ENCODE measurements at places on chromosomes 6 and 20.
A peak's percentile ranks its signal among the peaks of the same experiment; 100 is the strongest.

- DNase-seq: no peak
Observed at GRCh38 chr6:3202999-3203696, 24.3 kb downstream of the TUBB2B start.

GRCh38 chr20:50717974-50718761 is 13.2 kb upstream of the PARD6B start:
- no peak for DNase-seq

- DNase-seq: peak; percentile 71
Observed at GRCh38 chr20:50625986-50626677, 65.2 kb downstream of the RIPOR3 start.

DNA sequence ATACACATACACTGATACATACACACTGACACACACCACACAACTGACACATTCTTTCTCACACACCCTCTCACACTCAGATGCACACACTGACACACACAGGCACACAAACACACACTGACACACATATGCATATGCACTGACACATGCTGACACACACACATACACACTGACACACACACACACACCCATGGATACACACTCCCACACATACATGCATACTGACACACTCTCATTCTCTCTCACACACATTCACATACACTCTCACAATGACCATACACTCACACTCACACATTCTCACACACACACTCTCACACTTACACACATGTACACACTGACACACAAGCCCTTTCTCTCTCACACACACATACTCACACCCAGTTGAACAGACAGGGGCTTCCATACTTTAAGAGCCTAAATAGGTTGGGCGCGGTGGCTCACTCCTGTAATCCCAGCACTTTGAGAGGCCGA is 236.4 kb downstream of the LRFN2 start:
- no peak for DNase-seq

DNA sequence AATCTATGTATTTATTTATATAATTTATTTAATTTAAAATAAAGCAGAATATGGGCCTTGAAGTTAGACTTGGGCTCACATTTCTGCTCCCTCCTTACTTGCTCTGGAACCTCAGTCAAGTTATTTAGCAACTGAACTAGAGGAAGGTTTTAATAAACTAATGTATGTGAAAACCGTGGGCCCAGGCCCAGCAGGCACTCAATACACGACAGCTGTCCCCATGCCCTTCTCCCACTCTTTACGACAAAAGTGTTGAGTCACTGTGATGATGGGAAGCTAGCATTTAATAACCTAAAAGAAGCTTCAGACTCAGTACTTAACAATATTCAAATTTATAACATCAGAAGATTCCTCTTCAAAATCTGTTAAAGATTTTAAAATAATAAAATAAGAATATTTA is 46.7 kb downstream of the SERAC1 start:
- DNase-seq: no peak

GRCh38 chr20:53878262-53879047 is 191.9 kb downstream of the BCAS1 start:
- DNase-seq: no peak

DNA sequence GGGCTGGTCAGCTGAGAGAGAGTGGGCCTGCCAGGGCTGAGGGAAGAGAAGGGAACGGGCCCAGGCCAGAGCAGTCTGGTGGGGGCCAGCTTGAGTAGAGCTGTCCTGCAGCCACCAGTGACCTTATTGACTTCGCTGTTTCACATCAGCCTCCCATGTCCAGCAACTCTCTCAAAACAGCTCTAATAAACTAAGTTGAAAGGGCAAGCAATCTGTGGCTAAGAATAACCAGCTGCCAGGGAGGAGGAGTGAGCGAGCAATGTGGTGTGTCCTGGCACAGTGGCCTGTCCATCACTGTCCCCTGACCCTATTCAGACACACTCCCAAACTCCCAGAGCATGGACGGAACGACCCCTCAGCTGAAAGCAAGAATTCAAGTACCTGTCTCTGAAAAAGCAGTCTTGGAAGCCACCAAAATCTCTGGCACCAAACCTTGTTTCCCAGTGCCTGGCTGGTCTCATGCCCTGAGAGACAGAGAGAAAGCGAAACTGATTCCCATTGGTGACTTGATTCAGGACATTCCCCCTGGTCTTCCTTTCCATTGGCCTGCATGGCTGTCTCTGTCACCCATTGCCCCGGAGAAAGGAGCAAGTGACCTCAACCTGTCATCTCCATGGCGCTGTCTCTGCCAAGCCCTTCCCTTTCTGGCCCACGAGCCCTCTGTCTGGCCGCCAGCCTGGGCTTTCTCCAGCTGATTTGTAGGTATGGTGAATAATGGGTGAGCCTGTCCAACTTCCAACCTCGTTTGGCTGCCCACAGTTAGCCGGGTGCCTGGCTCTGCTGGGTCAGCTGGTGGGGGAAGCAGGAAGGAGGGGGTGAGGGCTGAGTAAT is at the start of gene DDO:
TSS of gene DDO (minus strand) at position 490 of the 831 bp plus-strand sequence. CDS start 2,113 bp downstream, outside the sequence.
- DNase-seq: peak; percentile 40

- no peak for DNase-seq
Observed at GRCh38 chr6:39102821-39103136, 12.2 kb downstream of the SAYSD1 start.

- no peak for DNase-seq
Observed at GRCh38 chr6:113881478-113881980, 24.4 kb downstream of the MARCKS start.

DNA sequence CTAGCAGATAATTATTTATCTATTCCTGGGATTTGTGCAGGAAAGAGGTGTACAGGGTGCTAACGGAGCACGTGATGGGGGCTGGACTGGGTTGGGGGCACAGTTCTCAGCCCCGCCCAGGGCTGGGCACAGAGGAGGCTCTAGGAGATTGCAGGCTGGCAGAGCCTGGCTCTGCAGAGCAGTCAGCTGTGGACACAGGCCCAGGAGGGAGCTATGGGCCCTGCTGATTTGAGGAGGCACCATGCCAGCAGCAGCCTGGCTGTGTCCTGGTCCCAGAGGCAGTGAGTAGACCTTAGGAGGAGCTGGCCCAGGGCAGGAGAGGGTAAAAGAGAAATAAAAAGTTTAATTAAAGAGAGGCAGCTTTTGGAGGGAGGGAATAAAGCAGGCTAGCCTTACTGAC is 19.3 kb downstream of the MAFB start:
- DNase-seq: no peak

DNA sequence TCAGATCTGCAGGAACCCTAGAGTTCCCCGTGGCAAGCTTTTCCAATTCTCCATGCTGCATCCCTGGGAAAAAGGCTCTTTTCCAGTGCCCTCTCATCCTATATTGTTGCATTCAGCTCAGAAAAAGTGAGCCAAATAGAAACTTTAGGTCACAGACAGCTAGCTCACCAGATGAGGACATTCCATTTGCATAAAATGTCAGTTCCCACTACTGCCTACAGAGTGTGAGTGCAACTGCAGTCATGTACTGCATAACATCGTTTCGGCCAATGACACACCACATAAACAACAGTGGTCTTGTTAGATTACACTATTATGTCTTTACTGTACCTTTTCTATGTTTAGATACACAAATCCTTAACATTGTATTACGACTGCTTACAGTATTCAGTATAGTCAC is 8.6 kb downstream of the HS3ST5 start:
- no peak for DNase-seq

GRCh38 chr6:33416386-33417127 is 1.4 kb downstream of the CUTA start:
- no peak for DNase-seq
